ENCODE measurements at places on chromosomes 4 and X.

DNA sequence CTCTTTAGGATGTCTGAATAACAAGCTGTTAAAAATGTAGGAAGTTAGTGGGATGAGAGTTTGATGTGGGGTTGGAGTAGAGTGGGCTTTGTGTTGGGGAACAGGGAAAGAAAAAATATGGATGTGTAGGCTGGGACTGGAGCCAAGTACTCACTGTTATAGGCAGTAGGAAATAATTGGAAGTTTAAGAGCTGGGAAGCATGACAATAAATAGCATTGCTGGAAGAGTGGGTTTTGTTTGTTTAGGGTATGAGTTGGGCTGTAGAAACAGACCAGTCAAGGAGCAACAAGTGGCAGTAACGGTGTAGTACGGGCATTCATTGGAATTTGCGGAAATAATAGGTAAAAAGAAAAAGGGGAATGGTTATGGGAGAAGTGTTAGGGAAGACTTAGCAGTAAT lies 81.6 kb downstream of the KDM6A start:
- DNase-seq: no peak

DNA sequence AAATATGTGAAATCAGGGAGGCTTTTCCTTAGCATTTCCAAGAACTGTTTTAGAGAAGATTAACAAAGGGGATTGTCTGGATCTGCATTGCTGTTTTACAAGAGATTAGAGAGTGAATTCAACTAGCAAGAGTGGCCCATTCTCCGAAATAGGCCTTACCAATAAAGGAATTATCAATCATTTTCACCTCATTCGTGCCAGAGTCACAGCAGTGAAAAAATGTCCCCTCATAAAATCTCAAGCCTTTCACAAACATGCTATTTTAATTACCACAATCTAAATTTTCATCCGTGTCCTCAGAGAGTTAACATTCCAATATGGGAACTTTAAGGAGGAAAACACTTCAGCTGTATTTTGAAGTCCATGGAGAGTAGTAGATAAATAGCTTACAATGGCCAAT lies 979.6 kb downstream of the RPA4 start:
- DNase-seq: no peak

DNA sequence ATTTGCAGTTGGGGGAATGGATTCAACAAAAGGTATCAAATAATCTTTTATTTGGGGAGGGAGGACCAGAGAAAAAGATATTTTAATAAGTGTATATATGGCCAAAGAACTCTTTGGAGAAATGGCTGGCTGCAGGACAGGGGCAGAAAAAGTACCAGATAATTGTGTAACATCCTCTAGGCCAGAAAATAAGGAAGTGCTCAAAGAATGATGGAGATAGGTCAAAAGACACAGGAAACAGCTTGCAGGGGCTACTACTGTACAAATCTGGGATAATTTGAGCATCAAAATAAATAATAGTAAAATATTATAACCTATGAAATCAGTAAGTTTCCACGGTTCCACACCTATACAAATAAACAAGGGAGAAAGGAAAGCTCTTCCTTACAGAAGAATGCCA lies 34.8 kb downstream of the KLHL5 start:
- DNase-seq: no peak

DNA sequence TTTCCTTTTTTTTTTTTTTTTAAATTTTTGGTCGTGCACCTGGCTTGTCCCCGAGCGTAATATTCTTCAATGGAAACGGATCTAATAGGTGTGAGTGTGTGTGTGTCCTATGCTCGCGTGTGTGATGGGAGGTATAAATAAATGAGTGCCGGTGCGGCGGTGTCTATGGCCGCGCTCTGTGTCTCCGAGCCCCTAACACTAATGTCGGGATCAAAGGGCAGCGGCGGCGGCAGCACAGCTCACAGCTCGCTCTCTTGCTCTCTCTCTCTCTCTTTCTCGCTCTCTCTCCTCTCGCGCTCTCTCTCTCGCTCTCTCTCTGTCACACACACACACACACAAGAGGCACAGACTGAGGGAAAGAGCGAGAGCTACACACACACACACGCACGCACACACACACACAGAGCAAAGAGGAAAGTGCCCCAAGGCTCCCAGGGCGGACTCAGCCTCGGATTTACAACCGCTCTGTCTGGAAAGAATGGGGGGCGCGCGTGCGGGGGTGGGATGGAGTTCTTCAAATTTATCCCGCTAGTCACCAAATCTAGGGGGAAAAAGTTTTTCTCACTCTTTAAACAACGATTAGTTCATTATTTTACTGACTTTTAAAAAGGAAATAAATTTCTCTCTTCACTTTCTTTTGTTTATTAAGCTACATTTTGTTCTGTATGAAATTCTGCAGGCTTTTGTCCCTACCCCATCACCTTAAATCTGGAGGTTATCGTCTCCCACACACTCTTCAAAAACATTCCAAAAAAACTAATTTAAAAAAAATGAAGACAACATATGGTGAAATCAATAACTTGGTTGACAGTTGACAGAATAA lies at the start of gene ZNF827:
ZNF827 (minus strand) TSS at position 206 of the 823 bp plus-strand sequence. CDS start 416 bp downstream, outside the sequence.
- DNase-seq: peak; percentile 78

GRCh38 chr4:100790836-100791615 lies 273.2 kb upstream of the EMCN start:
- no peak for DNase-seq

DNA sequence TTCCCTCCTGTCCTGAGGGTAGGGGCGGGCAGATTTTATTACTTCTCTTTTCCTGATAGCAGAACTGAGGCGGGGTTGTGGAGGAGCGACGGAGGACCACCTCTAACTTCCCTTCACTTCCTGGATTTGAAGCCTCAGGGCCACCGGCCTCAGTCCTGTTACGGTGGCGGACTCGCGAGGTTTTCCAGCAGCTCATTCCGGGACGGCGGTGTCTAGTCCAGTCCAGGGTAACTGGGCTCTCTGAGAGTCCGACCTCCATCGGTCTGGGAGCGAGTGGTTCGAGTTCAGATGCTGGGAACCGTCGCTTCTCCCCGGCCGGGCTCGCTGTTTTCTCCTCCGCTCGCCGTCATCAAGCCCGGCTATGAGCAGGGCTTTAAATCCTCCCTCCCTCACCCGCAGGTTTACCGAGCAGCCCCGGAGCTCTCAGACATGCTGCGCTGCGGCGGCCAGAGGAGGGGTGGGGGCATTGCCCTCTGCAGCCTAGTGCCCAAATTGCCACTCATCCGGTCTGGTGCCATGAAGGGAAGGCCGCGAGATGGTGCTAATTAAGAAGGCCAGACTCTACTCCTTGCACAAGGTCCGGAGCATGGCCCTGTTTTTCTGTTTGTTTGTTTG lies 23.3 kb downstream of the HAND2 start:
- no peak for DNase-seq

- no peak for DNase-seq
Measured at GRCh38 chr4:78354782-78355181, 196.8 kb upstream of the ANXA3 start.

DNA sequence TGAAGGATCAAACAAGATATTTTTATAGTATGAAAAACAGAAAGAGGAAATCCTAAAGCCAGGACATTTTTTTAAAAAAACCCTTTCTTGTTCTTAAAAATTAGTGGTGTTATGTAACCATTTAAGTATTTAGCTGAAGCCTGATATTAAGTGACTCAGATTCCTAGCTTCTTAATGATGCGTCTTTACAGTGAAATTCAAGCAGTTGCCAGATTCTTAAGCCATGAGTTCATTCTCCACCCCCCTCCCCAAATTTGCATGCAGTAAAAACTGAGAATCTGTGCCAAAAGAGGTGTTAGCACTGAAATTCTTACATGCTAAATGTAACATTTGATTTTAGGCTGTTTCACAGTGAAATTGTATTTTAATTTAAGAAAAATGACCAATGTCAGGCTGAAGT lies 180.8 kb downstream of the RAPGEF2 start:
- DNase-seq: no peak

DNA sequence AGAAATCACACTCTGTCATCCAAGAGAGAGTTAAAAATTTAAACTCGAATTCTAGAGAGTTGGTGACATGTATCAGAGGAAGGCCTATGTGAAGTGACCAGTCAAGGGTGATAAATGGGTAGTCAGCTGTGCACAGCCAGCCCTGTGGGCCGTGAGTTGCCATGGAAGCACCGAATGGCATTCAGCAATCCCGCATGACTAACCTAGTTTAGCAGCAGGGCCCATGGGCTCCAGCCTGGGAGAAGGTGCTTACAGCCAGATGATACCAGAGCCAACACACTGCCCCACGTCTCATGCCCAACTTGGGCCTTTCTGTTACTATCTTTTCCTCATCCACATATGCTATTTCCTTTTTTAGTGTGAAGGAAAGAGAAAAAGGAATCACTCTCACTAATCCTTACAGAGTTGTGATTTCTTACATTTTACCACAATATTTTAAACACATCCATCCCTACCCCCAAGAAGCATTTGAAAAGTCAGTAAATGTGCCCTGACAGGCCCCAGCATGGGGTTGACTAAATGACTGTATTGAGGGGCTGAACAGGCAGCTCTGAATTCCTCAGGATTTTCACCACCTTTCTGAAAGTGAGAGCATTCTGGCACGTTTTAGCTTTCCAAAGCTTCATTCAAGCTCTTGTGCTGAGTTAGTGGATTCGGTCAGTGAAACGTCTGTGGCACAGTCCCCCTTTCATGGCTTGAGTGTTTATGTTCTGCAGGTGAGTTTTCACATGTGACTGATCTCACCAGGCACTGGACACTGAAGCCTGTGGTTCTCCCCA lies 104.2 kb downstream of the AFF1 start:
- no peak for DNase-seq

DNA sequence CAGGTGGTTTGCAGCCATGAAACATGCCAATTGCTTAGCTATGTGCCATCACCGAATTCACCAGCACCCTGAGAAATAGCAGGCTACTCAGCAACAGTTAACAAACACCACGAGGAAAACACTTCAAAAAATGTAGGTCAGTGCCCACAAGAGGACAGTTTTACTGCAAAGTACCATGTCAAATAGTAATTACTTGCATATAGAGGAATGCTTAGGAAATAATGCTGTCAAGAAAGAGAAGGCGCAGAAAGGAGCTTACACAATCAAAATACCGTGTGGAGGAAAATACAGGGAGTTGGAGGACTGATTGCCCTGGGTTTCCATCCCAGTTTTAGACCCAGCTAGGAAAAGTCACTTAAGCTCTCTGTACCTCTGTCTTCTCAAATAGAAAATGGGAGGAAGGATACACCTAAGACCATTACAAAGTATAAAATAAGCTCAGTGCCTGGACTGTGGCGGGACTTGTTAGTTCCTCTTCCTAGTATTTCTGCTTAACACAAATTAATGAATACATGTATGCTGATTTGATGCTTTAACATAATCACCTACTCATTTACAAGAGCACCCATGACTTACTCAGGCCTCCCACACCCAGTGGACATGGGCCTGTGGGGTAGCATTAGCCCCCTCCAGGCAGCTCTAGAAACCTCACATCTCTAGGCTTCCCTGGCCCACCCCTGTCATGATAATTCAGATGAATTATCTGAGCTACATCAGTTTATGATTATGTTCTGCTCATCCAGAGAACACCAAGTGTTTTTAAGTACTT lies 44.5 kb upstream of the IL21 start:
- DNase-seq: no peak

GRCh38 chr4:184812651-184813181 lies 13.1 kb downstream of the ACSL1 start:
- DNase-seq: no peak
